Fibroblast of gingiva (primary cell): ENCODE measurements at places on chromosomes 5 and 9.
A peak's percentile ranks its signal among the peaks of the same experiment; 100 is the strongest.

GRCh38 chr5:175856408-175857100, 14.8 kb upstream of the CPLX2 start:
- no peak for DNase-seq

GRCh38 chr9:94754976-94755475, 28.5 kb downstream of the AOPEP start:
- DNase-seq = no peak

DNA sequence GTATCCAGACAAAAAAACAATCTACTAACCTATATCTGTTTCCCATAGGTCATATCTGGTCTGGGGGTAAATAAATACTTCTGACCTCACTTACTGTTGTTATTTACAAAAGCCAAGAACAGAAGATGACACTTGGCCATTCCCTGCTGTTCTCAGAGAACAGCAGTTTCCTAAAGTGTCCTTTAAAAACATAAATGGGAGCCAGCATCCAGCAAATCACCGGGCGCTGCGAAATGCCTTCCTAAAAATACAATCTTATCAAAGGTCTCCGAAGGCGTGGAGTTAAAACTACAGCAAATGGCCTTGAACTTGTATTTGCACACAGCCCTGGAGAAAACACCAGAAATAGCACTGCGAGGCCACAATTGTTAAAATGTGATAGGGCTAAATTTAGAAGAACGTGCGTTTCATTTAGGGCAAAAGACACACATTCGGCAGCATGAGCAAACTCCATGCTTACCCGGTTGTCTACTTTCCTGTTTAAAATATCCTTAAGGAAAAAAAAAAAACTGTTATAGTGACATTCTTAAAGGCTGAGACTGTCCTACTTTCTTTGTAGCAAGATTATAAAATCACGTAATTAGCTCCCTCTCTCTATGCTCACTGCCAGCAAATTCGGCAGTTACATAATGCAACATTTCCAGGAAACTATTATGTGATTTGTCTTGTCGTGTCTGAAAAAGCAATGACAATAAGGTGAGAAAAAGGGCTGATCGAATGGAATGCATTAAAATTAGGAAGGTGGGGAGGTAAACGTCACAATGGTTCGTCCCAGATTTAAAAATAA, 1.5 kb downstream of the NFIL3 start:
- DNase-seq = peak; percentile 21

DNA sequence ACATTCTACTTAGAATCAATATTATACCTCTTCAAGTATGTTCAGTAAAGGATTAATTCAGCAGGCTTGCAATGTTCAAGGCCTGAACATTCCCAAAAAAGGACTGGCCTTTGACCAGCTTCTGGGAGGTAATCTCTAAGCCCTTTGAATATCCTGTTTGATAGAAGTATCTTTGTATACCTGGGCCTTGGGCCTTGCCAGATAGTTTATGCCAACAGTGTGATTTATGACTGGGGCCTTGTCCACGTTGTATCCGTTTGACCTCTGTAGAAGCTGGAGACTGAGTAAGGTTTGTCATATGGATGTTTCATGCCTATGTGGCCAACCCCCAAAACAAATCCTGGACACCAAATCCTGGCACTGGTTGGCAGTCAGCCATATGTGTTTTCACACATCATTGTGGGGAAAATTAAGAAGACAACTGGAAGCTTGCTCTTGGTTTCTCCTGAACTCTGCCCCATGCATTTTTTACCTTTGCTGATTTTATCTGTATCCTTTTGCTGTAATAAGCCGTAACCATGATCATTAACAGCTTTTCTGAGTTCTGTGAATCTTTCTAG, 92.1 kb downstream of the RMI1 start:
- no peak for DNase-seq

- no peak for DNase-seq
These were observed 123.9 kb downstream of the FBXL17 start for GRCh38 chr5:108257996-108258395.

GRCh38 chr5:10674582-10674981, 86.5 kb downstream of the DAP start:
- DNase-seq = no peak

DNA sequence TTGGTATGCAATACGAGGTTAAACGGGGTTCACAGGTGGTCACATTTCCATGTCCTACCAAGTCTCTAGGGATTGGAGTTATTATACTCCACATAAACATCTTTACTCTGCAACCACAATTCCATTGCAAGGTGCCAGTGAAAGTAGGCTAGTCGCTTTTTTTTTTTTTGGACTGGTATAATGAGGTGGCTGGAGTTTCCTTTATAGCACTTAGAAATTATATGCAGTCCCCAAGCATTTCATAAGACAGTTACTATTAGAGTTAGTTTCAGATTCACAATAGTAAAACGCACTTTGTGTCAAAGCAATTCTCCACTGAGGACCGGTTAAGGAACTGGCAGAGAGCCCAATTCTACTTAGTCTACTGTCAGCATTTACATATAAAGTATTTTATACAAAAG, 1.4 kb downstream of the MEF2C start:
- no peak for DNase-seq
